ENCODE measurements at places on chromosomes 11 and 22.

- no peak for DNase-seq
These were observed 66.2 kb downstream of the ALX4 start for GRCh38 chr11:44243595-44244343.

DNA sequence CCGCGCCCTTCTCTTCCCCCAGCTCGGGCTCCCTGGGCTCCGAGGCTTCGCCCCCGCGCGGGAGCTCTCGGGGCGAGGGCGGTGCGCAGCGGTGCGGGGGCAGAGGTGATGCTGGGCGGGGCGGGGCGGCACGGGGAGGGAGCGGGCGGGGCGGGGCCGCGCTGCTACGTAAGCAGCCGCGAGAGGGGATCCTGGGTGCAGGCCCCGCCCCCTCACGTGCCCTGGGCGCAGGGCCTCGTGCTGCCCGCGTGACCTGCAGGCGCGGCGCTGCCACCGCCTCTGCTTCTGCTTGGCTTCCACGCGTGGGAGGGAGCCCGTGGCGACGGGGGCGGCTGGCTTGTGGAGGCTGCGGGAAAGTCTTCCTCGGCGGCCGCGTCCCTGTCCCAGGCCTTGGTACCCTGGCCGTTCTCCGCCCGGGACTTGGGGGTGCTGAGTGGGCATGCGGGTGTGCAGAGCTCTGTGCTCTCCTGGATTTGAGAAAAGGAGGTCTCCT, 132.6 kb upstream of the HSD17B12 start:
- no peak for DNase-seq

- no peak for DNase-seq
These were observed 1.9 kb downstream of the KCNJ5 start for GRCh38 chr11:128892866-128893565.

GRCh38 chr22:32119568-32120235, 39.4 kb downstream of the C22orf42 start:
- no peak for DNase-seq

GRCh38 chr22:39144101-39144767, 8.2 kb downstream of the CBX7 start:
- DNase-seq, result peak; percentile 31

- no peak for DNase-seq
These were observed 59.2 kb upstream of the CD5 start for GRCh38 chr11:61042961-61043540.

DNA sequence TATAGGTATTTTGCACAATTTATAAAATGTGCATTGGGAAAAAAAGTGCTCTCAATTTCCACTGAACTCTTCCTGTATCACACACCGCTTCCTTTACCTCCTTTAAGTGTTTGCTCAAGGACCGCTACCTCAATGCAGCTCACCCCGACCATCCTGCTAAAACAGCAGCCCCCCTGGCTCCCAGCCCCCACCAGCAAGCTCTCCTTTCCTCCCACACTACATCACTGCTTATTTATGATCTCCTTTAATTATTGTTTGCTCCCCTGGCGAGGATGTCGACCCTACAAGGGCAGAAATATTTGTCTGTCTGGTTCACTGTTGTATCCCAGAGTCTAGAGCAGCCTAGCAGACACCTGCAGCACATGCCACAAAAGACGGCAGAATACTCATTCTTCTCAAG, 10.0 kb downstream of the SHANK2 start:
- no peak for DNase-seq

DNA sequence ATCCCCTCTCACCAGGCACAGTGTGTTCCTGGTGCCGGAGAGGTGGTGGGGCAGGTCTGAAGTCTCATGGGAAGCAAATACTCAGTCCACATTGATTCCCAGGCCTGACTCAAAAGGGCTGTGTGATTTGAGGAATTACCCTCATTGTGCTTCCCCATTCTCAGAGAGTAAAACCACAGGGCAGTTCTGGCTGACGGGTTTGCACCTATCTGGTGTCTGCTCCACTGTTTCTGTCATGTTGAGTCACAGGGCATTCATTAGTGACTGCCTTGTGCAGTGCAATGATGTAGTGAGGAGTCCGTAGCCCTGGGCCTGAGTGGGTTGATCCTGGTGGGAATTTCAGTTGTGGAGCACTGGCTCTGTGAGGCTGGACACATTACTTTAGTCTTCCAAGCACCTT, 85.2 kb upstream of the ARHGAP20 start:
- no peak for DNase-seq

- no peak for DNase-seq
These were observed 24.2 kb upstream of the OSBPL5 start for GRCh38 chr11:3189196-3189843.

GRCh38 chr22:39731481-39731880, 160.9 kb downstream of the CACNA1I start:
- DNase-seq, result no peak

DNA sequence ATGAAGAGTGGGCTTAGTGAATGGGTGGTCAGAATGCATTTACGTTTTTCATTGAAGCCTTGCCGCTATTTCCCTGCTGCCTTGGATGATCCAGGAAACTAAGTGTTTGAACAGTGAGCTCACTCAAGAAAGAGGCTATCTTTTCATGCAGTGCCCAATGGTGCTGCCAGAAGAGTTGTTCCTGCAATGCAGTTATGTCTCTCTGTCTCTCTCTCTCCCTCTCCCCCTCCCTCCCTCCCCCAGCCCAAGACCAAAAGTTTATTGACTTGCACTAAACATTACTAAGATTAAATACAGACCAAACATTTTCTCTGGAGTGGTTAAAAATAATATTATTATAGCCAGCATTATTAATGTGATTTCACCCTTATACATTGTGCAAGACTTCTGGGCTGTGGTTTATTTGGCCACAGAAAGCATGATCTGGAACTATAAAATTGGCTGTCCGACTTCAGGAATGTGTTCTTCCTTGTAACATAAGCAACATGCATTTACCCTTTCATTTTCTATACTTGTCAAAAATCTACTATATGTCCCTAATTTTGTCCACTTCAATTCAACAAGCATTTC, 6.6 kb upstream of the FUT4 start:
- DNase-seq, result no peak

DNA sequence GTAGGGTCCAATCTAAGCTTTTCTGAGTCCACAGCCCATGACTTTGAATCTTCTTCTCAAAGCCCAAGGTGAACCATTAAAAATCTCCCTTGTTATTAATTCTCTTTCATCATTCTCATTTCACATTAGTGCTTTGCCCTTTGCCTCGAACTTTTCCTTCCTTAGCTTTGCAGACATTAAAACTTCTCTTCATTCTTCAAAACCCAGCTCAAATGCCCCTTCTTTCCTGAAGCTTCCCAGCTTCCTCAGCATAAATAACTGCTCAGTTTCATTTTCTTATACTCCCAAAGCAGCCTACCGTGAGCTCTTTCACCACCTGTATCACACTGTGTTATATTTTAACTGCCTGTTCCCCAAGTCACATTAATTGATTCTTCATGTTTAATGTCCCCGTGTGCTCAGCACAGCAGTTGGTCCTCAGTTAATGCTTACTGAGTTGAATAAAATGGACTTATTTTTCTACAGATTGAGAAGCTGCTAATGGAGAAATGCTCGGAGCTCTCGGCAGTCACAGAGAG, 62.0 kb downstream of the INSC start:
- no peak for DNase-seq

DNA sequence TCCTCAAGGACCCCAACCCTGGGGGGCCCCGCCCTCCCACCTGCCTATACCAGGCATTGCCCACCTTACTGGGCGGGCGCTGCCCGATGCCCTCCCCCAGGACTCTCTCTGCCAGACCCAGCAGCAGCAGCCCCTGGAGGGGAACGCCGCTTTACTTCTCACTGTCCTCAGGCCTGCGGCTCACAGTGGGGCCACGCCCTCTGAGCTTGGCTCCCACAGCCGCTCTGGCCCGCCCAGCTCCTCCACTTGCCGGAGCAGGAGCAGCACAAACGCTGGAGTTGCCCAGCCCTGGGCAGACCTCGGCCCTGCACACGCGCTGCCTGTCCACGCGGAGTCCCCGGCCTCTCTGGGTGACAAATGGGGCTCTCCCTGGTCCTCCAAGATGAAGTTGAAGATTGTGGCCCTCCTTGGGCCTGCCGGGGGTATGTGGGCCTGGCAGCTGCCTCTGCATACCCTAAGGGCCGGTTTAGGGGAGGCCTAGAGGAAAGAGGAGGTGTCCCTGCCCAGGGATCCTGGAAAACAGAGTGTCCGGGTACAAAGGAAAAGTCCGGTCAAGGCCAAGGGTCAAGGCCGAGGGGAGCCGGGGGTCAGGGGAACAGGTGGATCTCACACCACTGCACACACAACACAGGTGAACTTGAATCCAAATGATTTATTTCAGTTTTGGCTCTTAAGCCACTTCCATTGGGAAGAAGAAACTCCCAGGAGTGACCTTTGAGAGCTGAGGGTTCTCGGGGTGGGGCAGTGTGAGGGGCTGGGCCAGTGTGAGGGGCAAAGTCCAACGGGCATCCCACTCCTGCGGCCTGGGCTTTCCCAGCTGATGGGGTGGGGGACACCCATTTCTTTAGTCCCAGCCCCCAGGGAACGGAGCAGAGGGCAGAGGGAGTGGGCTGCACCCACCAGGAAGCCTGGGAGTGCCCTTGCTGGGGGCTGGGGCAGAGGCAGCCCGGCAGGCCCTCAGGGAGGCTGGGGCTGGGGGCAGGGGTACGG, 674 bp upstream of the BAIAP2L2 start:
- DNase-seq, result no peak

GRCh38 chr11:12377824-12378593, 638 bp downstream of the PARVA start:
- no peak for DNase-seq

DNA sequence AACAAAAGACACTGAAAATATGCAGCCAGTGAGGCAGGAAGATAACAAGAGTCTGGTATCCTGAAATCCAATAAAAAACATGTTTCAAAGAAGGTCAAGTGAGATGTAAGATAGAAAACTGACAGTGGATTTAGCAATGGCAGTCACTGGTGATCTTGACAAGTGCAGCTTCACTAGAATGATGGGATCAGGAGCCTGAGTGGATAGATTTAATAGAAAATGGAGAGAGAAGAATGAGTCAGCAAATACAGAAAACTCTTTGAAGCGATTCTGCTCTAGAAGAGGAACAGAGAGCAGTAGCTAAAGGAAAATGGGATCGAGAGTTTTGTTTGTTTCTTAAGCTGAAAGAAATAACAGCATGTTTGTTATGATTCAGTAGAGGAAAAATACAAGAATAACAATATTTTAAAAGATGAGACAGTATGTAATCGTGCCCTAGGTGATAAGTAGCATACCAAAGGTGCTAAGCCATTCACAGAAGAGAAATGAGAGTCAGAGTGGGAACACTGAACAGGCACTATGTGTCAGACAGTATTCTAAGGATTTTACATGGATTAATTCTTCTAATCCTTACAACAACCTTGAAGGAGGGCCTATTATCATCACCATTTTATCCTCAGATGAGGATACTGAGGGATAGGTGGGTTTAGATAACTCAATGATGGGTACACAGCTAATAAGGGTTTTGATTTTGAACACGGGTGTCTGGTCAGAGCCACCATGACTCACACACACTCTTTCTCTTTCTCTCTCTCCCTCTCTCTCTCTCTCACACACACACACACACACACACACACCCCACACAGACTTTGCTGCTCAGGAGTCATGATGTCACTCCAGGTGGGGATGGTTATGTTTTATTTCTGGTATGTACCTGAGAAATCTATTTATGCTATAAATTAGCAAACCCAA, 36.3 kb downstream of the MRE11 start:
- no peak for DNase-seq

DNA sequence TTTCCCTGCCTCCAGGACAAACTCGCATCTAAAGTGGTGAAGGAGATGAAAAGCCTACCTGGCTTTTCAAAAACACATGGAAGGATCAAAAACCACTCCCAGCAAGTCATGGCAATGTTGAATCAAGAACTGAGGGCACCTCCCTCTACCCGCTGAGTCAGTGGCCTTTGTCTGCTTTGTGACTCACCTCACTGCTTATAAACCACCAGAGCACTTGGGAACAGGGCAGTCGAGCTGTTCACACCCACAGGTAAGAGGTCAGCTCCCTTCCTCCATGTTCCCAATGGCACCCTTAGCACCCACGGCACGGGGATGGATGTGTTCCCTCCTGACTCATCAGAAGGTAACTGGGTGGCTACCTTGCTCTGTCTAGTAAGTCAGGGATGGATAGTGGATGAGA, 21.7 kb downstream of the TENM4 start:
- DNase-seq, result no peak

GRCh38 chr22:32338757-32339156, 18.9 kb upstream of the RFPL3 start:
- DNase-seq, result no peak

GRCh38 chr11:47768101-47768612, 1.0 kb upstream of the FNBP4 start:
- no peak for DNase-seq

- DNase-seq, result no peak
These were observed 60.7 kb upstream of the MPEG1 start for GRCh38 chr11:59273373-59273841.

GRCh38 chr11:12189543-12190235, 79.3 kb downstream of the MICAL2 start:
- DNase-seq, result no peak

DNA sequence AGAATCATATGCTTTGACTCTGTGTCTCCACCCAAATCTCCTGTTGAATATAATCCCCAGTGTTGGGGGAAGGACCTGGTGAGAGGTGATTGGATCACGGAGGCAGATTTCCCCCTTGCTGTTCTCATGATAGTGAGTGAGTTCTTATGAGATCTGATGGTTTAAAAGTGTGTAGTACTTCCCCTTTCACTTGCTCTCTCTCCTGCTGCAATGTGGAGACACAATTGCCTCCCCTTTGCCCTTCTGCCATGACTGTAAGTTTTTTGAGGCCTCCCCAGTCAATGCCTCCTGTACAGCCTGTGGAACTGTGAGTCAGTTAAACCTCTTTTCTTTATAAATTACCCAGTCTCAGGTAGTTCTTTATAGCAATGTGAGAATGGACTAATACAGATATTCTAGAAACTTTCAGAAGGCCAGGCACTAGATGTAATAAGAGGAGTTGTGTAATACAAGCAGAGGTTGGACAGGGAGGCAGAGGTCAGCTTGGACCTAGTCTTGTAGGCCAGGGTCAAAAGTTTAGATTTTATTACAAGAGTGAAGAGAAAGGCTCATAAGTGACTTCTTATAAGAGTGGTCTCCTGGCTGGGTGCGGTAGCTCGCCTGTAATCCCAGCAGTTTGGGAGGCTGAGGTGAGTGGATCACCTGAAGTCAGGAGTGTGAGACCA, 9.3 kb upstream of the SERPING1 start:
- DNase-seq, result no peak

DNA sequence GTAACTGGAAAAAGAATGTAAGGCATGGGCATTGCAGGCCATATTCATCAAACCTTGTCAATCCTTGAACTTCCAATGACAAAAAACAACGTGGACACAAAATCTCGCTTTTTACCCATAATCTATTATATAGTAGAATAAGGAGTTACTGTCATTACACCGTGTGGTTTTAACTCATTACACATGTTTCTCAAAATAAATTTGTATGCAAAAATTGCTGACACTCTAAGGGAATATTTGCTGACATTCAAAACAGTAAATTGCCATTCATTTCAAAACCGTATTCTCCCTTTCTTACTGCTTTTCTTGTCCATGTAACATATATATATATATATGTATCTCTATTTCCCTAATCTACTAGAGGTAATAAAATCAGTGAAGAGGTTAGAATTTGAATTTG, 33.4 kb downstream of the CDON start:
- DNase-seq, result no peak

GRCh38 chr11:2576111-2576510, 123.7 kb downstream of the KCNQ1OT1 start:
- DNase-seq, result no peak

GRCh38 chr11:30586251-30587144, at the start of gene MPPED2:
Gene MPPED2 (minus strand): TSS chr11:30586353. CDS start chr11:30580373, 5,980 bp downstream.
- no peak for DNase-seq
